Activated T-cell treated with anti-CD3 and anti-CD28 coated beads, Interleukin-2, amount 50 U/mL, for 72 hours (primary cell): ENCODE measurements at places on chromosomes 16 and 17.
A peak's percentile ranks its signal among the peaks of the same experiment; 100 is the strongest.

GRCh38 chr17:1645207-1646171, at the start of gene SCARF1:
Gene SCARF1 (minus strand): TSS chr17:1645732. CDS start chr17:1645697, 35 bp downstream.
- H3K4me3 ChIP-seq, result peak within 1 kb of the TSS; percentile 92
- no peaks in the 10 kb centered on the region for H3K36me3 ChIP-seq
- peaks cover 41% of the 10 kb centered on the region for H3K4me1 ChIP-seq

DNA sequence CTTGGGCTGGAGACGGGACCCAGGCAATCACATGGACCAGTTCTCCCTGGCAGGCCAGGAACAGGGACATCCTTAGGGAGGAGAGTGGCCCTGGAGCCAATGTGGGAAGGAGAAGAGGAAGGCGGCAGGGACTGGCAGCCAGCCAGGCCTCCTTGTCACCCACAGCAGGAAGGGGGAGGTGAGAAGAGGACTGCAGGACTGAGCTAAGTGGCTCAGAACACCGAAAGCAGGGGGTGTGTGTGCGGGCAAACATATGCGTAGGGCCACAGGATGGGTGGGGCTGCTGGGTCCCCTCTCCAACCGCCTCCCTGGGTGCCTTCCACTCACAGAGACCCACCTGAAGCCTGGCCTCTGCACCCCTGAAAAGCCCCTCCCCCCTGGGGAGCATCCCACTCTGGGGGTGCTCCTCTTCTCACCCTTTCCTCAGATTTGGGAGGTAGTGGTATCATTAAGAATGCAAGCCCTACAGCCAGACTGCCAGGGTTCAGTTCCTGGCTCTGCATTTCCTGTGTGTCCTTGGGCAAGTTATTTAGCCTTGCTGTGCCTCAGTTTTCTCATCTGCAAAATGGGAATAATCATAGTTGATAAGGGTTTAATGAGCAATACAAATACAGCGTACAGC, 8.1 kb downstream of the PNMT start:
- H3K36me3 ChIP-seq, result no peaks in the 10 kb centered on the region
- H3K4me3 ChIP-seq, result peak overlapping the region; percentile 1
- peak; percentile 46 for DNase-seq
- H3K27ac ChIP-seq, result no peak overlapping the region
- no peaks in the 10 kb centered on the region for H3K27me3 ChIP-seq
- peaks cover 53% of the 10 kb centered on the region for H3K4me1 ChIP-seq

GRCh38 chr16:4060009-4060408, 56.2 kb downstream of the ADCY9 start:
- peaks cover 33% of the 10 kb centered on the region for H3K4me1 ChIP-seq
- H3K27me3 ChIP-seq, result no peaks in the 10 kb centered on the region
- H3K36me3 ChIP-seq, result peaks cover 45% of the 10 kb centered on the region
- peak overlapping the region; percentile 66 for H3K27ac ChIP-seq
- no peak overlapping the region for H3K4me3 ChIP-seq

GRCh38 chr16:5607169-5607568, 509.6 kb upstream of the EEF2KMT start:
- no peak overlapping the region for H3K4me3 ChIP-seq
- H3K27me3 ChIP-seq, result no peaks in the 10 kb centered on the region
- no peak overlapping the region for H3K27ac ChIP-seq
- no peak for DNase-seq
- no peaks in the 10 kb centered on the region for H3K4me1 ChIP-seq
- H3K36me3 ChIP-seq, result no peaks in the 10 kb centered on the region

GRCh38 chr17:63974594-63975192, 2.0 kb upstream of the SCN4A start:
- H3K4me1 ChIP-seq, result peaks cover 5% of the 10 kb centered on the region
- no peaks in the 10 kb centered on the region for H3K36me3 ChIP-seq
- no peak for DNase-seq
- H3K4me3 ChIP-seq, result no peak overlapping the region

DNA sequence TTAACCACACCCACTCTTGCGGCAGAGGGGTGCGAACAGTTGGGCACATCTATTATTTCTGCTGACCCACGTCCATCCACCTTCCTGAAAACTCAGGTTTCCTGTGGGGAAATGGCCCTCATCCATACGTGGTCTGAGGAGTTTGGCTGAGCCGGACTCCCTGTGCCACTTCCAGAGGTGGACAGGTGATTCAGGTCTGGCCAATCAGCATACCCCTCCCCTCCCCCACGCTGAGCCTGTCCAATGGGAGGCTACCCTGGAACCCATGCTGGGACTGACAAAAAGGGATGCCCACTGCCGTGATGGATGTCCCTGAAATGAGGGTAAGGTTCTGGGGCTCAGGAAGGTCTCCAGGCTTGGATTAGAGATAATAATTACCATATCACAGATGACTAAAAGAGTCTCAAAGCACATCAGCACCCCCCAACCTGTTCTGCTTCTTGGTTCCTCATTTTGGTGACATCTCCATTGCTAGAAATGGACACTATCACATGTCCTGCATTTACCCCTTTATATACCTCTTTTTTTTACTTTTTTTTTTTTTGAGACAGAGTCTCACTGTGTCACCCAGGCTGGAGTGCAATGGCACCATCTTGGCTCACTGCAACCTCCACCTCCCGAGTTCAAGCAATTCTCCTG, 5.3 kb upstream of the MAPK7 start:
- no peak for DNase-seq
- H3K4me3 ChIP-seq, result no peak overlapping the region
- peaks cover 37% of the 10 kb centered on the region for H3K4me1 ChIP-seq
- H3K36me3 ChIP-seq, result no peaks in the 10 kb centered on the region
- H3K27ac ChIP-seq, result no peak overlapping the region
